ENCODE measurements at places on chromosomes 5 and 9.

DNA sequence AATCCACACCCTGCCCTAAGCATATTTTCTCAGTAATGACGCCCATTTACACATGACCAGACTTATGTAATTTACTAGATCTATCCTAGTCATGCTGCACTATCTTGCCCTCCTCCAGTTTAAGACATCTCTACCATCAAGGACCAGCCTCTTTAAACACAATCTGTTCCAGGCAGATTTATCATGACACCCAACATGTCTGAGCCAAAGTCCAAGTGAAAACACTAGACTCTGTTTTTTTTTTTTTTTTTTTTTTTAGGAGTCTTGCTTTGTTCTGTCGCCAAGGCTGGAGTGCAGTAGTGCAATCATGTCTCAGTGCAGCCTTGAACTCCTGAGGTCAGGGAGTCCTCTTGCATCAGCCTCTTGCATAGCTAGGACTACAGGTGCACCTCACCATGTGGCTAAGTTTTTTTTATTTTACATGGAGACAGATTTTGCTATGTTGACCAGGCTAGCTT, 354.6 kb downstream of the ARRDC3 start:
- no peak for DNase-seq

DNA sequence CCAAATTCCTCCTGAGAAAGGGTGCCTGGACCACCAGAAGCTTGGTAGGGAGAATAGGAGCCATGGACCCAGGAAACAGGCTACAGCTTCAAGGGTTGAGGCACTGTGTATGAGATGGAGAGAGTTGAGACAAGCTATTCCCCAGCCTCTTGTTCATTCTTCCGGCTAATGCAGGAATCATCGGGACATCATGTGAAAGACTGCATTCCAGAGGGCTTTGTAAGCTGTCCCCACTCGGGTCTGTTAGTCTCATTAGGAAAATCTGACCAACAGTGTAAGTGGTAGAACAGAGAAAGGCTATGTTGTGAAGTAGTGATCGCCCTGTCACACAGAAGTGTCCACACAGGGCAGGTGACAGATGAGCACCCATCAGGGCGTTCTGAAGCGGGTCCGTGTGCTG, 81.4 kb downstream of the GABBR2 start:
- no peak for DNase-seq

DNA sequence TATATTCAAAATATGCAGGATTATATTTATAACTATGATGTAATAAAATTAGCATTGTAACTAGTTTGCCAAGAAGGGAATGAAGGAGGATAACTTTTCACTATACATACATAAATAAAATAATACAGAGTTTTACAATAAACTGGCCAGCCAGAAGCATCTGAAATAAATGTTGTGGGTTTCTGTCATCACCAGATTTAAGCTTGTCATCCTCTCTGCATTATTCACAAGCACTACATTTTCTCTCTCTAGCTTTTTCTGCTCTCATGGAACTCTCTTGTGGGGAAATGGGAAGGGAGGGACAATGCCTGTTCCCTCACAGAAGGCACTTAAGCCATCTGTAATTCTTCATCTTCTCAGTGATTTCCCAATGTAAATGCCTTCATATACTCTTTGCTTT, 626.8 kb downstream of the SEMA5A start:
- DNase-seq, result no peak

- DNase-seq, result no peak
These were observed 101.9 kb downstream of the RPS23 start for GRCh38 chr5:82176115-82176814.

DNA sequence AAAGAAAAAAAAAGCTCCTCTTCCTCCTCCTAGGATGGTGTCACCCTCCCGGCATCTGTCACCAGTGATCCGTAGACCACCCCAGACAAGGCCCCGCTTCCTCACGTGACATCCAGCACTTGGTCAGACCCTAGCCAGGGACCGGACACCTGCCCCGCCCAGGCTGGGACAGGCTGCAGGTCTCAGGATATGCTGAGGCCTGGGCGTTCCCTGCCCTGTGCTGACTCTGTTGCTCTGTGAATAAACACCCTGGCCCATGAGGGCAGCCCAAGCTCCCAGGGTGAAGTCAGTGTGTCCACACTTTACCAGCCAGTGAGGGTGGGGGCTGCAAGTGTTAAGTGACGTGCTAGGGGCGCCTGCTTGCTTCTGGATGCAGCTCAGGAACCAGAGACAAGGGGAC, 5.6 kb downstream of the EDF1 start:
- no peak for DNase-seq

DNA sequence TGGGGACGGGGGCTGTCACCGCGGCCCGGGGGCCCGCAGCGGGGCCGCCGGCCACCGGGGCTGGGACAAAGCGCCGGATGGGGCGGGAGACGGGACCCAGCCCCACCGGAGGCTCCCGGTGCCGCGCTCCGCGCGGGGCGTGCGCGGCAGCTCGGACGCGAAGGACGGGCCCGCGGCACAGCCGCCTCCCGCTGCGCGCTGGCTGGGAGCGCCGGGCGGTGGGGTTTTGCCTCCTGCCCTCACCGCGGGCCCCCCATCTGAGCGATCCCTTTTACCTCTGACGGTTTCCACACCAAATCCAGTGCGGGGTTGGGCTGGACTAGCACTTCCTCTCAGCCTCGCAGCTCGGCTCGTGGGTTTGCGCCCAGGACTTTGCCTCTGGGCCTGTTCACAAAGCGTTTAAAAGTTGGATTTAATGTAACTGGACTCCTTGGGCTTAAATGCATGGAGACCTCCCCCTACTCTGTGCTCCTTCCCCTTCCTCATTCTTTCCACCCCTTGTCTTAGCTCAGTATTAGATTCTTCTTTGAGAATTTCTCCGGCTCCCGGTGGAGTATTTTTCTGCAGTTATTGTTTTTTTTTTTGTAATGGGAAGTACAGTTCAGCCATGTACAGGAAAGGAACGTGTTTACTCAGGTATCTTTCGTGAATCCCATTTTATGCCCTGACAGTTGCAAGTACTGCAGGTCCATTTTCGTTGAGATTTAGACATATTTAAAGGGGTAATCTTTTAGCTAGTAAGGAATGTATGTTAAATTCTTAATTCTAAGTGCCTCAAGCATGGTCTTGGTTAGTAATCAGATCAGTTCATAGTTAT, 691 bp downstream of the FCHO2 start:
- peak; percentile 70 for DNase-seq

DNA sequence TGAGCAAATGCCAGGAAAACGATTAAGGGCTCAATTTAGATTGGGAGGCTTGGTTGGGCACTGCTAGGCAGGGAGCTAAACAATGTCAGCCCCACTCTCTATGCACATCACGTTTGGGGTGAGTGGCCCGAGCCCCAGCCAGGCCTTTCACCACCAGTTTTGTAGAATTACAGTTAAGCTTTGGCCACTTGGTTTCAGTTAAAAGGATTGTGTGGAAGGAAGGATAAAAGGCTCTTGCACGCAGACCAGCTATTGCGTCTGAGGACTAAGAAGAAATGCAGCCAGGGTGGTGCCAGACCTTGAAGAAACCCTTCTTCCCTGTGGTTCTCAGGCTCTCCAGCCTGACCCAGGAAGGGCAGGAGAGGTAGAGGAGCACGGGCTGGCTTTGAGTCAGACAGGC, 125.3 kb upstream of the SLC44A1 start:
- DNase-seq, result no peak

GRCh38 chr9:114516913-114517312, 11.6 kb upstream of the WHRN start:
- DNase-seq, result no peak

DNA sequence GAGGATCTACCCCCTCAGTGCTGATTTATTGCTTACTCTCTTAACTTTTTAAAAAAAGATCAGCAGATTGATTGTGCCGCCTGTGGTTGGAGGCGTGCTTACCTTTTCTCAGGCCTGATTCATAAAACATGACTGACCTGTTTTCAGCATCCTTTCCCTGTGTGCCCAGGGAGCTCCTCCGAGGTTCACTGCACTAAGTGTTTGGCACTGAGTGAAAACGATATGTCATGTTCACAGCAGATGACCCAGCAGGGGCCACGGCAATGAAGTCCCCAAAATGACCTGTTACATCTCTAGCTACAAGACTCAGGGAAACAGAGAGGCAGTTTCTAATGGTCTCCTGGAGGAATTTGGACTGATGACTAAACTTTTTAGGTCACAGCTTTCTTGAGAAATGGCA, 69.9 kb downstream of the INSYN2B start:
- no peak for DNase-seq

GRCh38 chr9:19741178-19741577, 47.7 kb downstream of the SLC24A2 start:
- no peak for DNase-seq

DNA sequence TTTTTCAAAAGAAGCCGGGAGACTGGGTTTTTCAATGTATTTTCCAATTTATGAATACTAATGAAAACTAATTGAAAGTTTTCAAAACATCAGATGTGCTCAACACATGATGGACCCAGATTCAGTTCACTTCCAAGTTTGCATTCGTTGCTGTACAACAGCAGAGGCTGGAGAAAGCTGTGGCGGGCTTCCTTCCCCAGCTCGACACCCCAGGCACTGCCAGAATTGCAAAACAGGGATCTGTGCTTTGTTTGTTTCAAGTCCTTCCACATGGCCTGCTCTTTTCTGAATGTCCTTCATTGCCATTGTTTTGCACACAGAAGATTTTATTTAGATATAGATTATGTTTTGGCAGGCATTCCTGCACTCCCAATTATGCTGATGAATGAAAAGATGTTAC, 30.3 kb upstream of the INSYN2B start:
- no peak for DNase-seq

Data from endothelial cell of umbilical vein (primary cell).